ENCODE measurements at places on chromosomes 1 and 21. TPM values are rescaled to one million over a fixed set of nuclear protein-coding genes. Genes with fewer than 3 reads are reported as not detected.

COL9A2 gene
- 5.4 TPM for total RNA-seq

ERICH3 gene
- 2.8 TPM for total RNA-seq

- no peaks in the 10 kb centered on the region for H3K4me1 ChIP-seq
- no peak overlapping the region for H3K27ac ChIP-seq
- no peaks in the 10 kb centered on the region for H3K36me3 ChIP-seq
- no peak for DNase-seq
Observed at GRCh38 chr21:16088056-16088455, 358.3 kb downstream of the USP25 start.

DNA sequence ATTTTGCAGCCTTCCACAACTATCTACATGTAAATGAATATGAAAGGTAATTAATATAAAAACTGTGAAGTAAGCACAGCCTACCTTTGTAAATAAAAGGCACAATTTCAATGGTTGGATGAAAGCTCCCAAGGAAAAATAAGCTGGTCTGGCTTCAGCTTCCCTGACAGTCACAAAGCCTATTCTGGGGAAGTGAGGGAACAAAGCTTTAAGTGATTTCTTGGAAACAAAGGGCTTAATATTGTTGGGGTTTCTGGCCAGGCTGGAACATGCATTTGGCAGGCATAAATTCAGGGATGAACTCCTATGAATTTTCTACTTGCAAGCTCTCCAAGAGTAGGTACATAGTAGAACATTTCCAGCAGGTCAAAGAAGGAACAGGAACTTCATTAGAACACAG lies 17.3 kb downstream of the BCAS2 start:
- H3K27ac ChIP-seq = no peak overlapping the region
- H3K27me3 ChIP-seq = peaks cover 2% of the 10 kb centered on the region
- H3K4me3 ChIP-seq = no peak overlapping the region
- no peaks in the 10 kb centered on the region for H3K4me1 ChIP-seq
- no peak for DNase-seq
- peaks cover 26% of the 10 kb centered on the region for H3K36me3 ChIP-seq
